ENCODE measurements at places on chromosomes 11 and 22. TPM values are rescaled to one million over a fixed set of nuclear protein-coding genes. Genes with fewer than 3 reads are reported as not detected.

The RRAS2 gene
- 59.6 TPM for total RNA-seq

The GAL3ST3 gene
- total RNA-seq: 4.3 TPM

GRCh38 chr11:16392616-16393015 is 36.3 kb upstream of the SOX6 start:
- DNase-seq: no peak

DNA sequence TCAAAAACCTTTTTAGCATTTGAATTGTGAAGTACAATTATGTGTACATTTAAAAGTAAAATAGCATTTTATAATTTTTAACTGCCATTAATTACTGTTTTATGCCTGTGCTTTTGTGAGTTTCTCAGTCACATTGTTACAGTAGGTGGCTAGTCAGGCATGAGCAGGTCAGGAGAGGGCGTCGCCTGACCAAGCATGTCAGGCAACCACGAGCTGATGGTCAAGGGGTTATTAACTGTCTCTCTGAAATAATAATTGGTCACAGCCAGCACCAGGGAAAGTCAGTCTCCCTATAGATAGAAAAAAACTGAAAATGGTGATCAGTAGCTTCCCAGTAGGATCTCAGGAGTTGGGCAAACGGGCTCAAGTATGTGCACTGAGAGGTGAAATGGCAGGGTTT is 19.4 kb upstream of the CCDC81 start:
- DNase-seq: no peak

- no peak for DNase-seq
Measured at GRCh38 chr11:28631148-28631547, 523.0 kb downstream of the METTL15 start.

GRCh38 chr22:46079861-46080821 is 70.2 kb upstream of the PPARA start:
- DNase-seq: peak; percentile 79

DNA sequence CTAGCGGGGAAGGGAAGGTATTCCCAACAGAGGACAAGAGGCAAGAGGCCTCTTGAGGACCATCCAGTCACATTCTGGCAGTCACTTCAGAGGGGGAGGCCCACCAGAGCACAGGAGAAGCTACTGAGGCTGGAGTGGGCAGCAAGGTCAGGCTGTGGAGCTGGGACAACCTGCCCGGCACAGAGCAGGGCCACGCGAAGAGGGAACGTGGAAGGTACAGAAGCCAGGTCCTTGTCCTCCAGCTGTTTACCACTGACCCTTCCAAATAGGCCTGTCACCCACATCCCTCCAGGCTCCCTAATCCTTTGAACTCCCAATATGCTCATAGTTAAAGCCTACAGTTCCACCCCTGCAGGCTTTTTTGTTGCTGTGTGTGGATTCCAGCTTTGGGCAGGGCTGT is 76.9 kb downstream of the IGLL1 start:
- DNase-seq: no peak

GRCh38 chr22:50479721-50480120 is 1.6 kb upstream of the ADM2 start:
- no peak for DNase-seq

- no peak for DNase-seq
Measured at GRCh38 chr22:30860176-30861105, 108.1 kb downstream of the MORC2 start.

DNA sequence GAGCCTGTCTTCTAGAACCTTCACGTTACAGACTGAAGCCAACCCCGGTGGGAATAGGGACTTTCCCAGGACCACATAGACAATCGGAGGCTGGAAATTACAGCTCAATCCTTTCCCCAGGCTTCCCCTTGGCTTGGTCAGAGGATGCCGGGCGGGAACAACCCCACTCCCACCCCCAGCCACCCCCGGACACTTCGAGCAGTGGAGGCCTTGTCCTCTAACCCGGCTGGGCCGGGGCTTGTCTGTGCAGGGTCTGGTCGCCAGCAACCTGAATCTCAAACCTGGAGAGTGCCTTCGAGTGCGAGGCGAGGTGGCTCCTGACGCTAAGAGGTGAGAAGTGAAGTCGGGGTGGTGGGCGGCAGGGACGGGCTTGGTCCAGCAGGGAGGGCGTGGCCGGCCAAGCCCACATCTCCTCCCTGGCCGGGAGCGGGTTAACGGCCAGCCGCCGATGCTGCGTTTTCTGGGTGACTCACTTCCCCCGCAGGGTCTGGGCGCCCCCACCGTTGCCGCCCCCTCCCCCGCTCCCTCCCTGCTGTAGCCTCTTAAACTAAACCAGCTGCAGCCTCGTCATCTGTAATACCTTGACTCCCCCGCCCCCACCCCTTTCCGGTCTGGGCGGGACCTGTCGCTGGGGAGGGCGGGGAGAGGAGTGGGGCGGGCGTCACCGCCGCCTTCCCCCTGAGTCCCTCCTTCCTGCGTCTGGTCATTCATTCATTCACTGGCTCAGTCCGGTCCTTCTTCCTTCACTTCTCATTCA is 1.5 kb downstream of the LGALS1 start:
- peak; percentile 76 for DNase-seq

DNA sequence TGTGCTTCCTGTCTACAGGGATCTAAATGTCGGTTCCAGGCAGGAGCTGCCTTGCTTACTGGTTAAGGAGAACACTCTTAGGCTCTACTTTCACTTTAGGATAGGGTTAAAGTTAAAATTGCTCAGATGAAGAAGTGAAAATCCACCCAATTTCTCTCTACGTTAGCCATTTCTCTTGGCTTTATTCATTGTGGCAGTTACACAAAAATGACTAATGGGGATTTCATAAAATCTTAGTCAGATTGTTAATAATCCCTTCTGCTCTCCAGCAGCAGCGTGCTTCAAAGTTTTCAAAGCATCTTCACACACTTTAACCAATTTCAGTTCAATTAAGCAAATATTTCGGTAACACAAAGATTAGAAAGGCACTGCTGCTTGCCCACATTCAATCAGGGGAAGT is 58.4 kb upstream of the RCN1 start:
- DNase-seq: no peak

- no peak for DNase-seq
Measured at GRCh38 chr22:28044546-28045173, 125.6 kb upstream of the PITPNB start.

- no peak for DNase-seq
Measured at GRCh38 chr11:117702946-117703598, 93.9 kb downstream of the DSCAML1 start.

- peak; percentile 82 for DNase-seq
Measured at GRCh38 chr11:62394825-62395538, 23.9 kb upstream of the SCGB1A1 start.

DNA sequence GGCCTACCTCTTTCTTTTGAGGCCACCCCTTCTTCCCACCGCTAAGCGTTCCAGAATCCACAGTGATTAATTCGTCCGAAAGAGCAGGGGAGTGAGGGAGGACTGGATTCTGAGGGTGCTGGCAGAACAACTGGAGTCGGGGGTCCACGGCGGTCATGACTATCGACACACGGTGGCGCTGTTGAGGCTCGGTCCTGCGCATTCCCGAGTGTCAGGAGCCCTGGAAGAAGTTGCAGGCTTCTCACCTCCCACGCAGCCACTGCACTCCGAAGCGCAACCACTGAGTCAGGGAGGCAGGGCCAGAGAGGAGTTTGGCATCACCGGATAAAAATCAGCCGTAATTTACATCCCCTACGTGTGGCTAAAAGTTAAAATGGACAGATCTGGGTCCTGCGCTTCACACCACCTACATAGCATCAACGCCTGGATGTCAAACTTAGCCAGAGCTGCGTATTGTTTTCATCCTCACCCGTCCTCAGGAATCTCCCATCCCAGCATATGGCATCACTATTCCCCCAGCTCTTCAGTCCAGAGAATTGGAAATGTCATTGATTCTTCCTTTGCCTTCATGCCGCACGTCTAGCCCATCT is 10.7 kb upstream of the CTSF start:
- peak; percentile 61 for DNase-seq

The MUC5AC gene
- total RNA-seq: 0.05 TPM

The PIK3IP1 gene
- total RNA-seq: 124 TPM

GRCh38 chr22:22164541-22165272 is 79.9 kb upstream of the VPREB1 start:
- DNase-seq: no peak

DNA sequence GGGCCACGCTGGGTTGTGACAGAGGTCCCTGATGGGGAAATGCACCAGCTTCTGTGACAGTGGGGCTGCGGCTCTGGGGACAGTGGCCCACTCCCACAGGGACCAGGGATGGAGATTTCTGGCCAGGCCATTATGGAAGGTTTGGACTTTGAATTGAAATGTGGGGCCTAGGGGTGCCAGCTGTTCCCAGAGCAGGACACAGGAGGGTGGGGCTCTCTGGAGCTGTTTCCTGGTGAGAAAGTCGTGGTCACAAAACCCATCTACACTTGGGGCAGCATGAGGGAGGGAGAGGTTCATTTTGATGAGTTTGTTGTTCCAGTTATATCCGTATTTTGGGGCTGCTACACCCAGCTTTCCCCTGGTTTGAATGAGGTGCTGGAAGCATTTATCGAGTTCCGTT is 52.2 kb downstream of the LRP5 start:
- DNase-seq: no peak

GRCh38 chr11:117670924-117671323 is 126.1 kb downstream of the DSCAML1 start:
- DNase-seq: no peak

DNA sequence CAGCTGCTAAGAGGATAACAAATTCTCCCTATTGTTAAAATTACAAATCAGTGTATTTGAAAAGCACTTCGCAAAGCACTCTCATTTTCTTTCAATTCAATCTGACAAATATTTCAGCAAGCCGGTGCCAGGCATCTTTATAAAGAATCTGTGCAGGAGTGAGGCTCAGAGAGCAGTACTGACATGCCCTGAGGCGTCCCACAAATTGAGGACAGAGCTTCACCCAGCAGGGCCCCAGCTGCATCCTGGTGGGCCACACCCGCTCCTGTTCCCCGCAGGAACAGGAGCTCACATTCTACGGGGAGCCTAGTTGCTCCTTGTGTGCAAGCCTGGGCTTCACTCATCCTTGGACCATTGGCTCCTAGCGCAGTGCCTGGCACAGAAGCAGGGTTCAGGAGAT is 60.9 kb upstream of the EIF3D start:
- no peak for DNase-seq

The MPZL2 gene
- 73.7 TPM for total RNA-seq

GRCh38 chr22:25942856-25943411 is 200.9 kb downstream of the MYO18B start:
- DNase-seq: no peak

DNA sequence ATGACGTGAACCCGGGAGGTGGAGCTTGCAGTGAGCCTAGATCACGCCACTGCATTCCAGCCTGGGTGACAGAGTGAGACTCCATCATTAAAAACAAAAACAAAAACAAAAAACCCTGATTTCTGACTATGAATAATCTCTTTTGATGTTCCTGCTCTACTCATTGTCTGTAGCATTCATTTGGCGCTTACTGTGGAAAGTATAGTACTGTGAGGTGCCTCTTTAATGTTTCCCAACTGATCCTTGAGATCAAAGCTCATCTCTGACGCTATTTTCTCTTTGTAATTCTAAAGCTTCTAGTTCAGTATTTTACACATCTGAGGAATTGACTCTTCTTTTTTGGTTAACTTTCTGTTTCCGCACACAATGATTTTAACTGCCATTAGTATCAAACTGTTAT is 60.0 kb downstream of the GRK3 start:
- no peak for DNase-seq

DNA sequence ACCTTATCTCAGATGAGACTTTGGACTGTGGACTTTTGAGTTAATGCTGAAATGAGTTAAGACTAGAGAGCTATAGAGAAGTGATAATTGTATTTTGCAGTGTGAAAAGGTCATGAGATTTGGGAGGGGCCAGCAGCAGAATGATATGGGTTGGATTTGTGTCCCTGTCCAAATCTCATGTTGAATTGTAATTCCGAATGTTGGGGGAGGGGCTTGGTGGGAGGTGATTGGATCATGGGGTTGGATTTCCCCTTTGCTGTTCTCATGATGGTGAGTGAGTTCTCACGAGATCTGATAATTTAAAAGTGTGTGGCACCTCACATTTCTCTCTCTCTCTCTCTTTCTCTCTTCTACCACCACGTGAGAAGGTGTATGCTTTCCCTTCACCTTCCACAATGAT is 777.8 kb upstream of the LUZP2 start:
- DNase-seq: no peak

DNA sequence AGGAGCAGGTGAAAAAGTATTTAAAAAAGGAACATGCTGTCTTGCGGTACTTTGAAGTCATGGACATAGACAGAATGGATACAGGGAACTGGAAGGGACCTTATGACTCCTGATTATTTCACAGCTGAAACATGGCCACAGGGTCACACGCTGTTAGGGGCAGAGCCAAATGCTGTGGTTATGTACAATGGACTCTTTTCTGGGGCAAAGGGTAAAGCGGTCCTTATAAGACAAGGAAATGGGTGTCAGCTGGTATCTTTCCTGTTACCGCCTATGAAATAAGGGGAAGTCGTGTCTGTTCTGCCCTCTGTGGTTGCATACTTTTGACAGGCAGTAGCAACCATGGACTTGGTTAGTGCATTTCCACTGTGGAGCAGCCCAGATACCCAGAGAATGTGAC is 12.8 kb upstream of the ST14 start:
- no peak for DNase-seq

DNA sequence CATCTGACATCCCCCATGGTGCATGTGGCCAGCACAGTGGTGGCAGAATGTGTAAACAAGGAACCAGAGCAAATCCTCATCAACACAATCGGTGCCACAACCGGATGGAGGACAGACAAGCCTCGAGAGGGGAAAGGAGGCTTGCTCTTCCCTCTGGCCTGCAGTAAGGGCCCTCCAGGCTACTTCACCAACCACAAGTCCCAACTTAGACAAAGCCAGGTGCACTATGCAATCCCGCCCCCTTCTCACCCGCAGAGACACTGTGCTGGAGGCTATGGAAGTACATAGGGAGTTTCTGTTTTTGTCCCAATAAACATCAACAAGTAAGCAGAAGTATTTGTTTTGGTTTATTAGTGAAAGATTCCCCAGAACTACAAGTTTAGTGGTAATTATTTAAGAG is 54.3 kb downstream of the SPATA19 start:
- DNase-seq: no peak

- DNase-seq: no peak
Measured at GRCh38 chr22:37162221-37163095, 12.7 kb upstream of the IL2RB start.

DNA sequence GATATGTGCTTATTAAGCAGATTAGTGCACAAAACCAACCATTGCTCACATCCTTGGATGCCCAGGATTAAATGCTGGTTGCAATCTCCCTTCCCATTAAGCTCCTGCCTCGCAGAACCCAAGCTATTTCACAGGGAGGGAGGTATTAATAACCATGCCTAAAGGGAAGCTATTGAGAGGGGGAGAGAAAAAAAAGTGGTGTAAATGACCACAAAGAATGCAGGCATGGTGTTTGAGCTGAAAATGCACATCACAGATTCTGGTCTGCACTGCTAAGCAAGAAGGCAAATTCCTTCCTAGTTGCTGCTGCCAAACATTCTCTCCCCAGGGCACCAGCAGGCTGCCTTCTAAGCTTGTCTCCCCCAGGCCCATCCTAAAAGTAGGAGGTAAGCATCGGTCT is 92.0 kb upstream of the ISX start:
- DNase-seq: no peak

DNA sequence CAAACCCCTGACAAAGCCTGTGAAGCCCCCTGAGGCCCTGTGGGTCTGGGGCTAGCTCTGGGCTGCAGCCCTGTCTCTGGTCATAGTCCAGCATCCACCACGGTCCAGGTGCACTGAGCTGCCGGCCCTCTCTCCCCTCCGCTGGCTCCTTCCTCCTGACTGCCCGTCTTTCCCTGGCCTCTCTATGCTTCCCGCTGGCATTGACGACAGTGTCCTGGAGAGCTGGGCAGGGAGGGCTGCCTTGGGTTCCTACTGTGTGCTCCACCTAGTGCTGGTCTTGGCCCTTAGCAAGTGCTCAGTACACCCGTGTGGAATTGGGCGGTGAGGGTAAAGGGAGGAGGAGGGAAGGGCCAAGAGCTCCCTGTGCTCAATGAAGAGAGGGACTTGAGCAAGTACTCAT is 868 bp upstream of the MYEOV start:
- DNase-seq: no peak

Measured in prostate gland (tissue), 2 donors.